Stimulated activated CD8-positive, alpha-beta memory T cell treated with anti-CD3 and anti-CD28 coated beads, Interleukin-7, amount 100 ng/mL, for 24 hours (primary cell): ENCODE measurements at places on chromosomes 6 and 20.

- no peak for DNase-seq
Measured at GRCh38 chr20:61765081-61765870, 300.4 kb downstream of the TAF4 start.

GRCh38 chr6:33915134-33915533 lies 111.3 kb upstream of the MLN start:
- no peak for DNase-seq

DNA sequence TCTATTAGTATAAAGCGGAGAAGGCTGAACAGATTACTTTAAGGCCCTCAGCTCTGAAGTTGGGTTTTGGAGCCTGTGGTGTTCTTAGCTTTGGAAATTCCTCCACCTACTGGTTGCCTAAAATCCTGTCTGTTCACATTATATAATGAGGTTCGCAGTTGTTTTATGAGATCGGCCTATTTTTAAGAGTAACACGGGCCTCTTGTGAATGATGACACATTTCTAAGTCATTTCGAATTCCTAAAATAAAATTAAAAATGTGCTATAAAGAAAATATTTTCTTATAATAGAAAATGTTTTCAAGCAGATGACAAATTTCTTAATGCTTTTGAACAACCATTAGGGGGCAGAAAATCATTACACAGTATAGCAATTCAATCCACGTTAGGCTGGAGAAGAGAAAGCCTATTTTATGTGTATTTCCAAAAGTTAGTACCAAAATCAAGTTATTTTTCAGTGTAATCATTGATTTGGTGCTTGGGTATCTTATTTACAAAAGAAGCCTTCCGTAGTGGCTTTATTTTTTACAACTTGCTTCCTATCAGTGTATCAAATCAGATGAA lies 15.8 kb upstream of the FAM8A1 start:
- no peak for DNase-seq

DNA sequence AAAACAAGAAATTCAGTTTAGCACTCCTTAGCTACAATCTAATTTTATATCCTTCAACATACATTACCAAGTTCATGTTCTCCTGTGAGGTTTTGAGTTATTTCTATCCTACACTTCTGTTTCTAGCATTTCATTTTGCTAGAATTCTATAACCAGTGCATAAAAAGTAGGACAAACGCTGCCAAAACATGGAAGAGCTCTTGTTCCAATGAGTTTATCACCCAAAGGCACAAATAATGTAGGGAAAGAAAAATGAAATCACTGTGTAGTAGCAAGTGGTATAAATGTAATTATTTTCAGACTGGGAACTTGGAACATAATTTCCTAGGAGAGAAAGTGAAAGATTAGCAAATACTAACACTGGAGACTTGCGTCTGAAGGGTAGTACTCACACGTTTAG lies 413.3 kb upstream of the NRSN1 start:
- DNase-seq = no peak

DNA sequence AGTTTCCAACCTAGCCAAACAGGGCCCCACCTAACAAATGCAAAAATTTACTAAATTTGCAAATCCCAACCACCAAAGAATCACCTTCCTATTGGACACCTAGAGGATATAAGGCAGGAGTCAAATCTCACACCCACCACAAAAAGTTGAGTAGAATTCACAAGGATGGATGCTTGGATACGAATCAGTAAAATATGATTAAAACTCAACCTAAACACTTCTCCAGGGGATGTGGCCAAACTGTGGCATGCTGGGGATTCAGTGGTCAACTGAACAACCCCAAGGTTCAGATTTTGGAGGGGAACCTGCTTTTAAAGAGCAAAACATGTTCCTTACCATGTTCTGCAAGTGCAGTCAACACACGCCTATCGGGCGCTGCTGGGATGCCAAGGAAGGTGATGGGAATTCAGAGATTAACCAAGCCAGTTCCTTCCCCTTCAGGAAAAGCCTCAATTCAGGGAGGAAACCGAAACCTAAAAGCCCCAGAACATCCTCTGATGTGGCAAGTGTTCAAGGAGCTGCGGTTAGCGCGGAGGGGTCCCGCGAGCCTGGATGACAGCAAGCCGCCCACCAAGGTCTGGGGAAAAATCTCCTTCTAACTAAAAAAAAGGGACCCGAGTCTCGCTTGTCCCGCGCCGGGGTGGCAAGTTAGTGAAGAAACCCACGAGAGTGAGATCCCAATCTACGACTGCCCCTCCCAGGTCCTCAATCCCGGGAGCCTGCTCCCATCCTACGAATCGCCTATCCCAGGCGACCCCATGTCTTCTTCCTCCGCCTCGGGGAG lies 902 bp downstream of the SAMHD1 start:
- no peak for DNase-seq

- DNase-seq = no peak
Measured at GRCh38 chr6:157800420-157801237, 22.4 kb upstream of the SNX9 start.

DNA sequence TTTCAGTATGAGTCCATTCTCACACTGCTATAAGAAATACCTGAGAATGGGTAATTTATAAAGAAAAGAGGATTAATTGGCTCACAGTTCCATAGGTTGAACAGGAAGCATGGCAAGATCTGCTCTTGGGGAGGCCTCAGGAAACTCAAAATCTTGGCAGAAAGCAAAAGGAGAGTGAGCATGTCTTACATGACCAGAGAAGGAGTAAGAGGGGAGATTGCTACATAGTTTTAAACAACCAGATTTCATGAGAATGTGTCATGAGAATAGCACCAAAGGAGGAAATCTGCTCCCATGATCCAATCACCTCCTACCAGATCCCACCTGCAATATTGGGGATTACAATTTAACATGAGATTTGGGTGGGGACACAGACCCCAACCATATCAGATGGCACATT lies 672.4 kb downstream of the HTR1B start:
- no peak for DNase-seq

DNA sequence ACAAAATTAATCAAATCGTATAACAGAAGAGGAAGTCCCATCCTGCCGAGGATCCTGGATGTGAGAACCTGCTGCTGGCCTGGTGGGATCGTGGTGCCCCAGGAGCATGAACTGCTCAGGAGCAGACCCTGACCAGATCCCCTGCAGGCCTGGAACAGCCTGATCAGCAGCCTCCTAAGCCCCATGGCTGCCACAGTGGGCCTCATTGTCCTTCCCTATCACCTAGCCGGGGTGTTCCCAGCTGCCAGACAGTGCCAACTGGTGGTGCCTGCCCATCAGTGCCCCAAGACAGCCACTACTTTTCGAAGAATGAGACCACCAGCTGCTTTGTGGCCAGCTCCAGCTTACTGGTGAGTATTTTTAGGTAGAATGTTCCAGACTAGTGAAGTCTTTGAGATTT lies 19.6 kb upstream of the MAS1L start:
- no peak for DNase-seq

- DNase-seq = no peak
Measured at GRCh38 chr6:73696966-73697655, 1.1 kb downstream of the CD109 start.

DNA sequence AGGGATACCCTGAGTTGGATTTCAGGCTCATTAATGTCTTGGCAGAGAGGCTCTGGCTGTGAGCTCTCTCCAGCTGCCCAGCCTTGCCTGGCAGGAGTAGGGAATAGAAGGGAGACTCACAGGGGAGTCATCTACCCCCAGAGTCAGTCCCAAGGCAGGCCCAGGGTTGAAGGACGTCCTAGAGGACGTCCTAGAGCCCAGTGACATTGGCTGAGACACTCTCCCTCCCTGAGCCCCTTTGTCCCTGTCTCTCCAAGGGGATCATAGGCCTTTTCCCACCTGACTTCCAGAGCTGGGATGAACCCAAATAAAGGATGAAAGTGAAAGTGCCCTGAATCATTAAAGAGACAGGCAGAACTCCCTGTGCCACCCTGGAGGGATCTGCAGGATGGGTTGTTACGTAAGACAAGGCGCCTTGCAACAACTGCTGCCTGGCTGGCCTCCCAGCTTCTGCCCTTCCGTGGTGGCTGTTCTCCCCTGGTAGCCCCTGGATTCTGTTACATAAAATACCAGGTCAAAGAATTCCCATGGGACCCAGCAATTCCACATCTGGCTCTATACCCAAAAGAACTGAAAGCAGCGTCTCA lies 53.6 kb upstream of the SIRPA start:
- no peak for DNase-seq

DNA sequence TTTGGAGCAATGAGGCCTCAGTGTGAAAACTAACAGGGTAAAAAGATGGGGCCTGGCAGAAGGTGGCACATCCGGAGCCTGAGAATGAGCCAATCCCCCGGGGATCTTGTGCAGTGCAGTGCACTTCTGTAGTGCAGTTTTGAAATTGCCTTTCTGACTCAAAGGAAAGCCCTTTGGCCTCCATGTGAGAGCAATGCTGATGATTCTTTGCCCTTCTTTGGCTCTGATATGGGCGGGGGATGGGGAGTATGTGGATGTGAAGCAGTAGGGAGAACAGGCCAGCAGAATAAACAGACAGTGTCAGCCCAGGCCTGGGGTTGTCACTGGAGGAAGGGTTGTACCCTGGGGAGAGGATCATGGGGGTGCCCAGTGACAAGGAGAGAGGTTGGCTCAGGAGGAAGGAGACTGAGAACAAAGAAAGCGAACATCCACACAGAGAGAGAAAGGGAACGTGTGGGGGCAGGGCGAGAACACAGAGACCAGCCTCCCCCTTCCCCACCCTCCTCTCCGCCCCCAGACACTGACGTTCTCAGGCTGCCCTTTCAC lies 351.2 kb downstream of the CDC5L start:
- DNase-seq = no peak

- no peak for DNase-seq
Measured at GRCh38 chr20:11205769-11206362, 532.1 kb upstream of the JAG1 start.

DNA sequence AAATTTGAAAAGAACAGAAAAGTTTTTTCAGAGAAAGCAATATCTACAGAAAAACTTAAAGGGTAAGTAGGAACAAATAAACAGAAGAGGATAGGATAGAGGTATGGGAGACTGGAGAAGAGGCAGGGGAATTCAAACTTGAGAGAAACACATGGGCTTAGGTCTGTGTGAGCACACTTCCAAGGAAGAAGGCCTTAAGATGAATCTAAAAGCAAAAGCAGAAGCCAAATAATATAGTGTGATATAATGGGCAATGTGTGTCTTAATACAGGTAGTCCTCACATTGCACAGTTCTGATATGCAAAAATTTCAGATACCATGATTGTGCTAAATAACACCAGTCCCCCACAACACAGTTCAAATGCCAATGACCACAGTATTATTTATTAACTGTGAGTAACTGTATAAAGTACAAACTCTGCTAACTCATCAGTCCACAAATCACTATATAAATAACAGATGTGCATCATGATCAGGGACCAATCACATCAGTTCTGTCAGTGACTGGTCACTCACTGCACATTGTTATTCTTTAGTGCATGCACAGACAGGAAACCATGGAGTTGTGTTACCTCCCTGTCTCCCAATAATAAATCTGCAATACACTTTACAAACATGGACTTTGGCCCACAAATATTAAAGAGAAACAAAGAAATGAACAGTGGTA lies 18.6 kb downstream of the SNX14 start:
- DNase-seq = no peak

- no peak for DNase-seq
Measured at GRCh38 chr20:49272654-49273053, 5.2 kb downstream of the ZNFX1 start.

DNA sequence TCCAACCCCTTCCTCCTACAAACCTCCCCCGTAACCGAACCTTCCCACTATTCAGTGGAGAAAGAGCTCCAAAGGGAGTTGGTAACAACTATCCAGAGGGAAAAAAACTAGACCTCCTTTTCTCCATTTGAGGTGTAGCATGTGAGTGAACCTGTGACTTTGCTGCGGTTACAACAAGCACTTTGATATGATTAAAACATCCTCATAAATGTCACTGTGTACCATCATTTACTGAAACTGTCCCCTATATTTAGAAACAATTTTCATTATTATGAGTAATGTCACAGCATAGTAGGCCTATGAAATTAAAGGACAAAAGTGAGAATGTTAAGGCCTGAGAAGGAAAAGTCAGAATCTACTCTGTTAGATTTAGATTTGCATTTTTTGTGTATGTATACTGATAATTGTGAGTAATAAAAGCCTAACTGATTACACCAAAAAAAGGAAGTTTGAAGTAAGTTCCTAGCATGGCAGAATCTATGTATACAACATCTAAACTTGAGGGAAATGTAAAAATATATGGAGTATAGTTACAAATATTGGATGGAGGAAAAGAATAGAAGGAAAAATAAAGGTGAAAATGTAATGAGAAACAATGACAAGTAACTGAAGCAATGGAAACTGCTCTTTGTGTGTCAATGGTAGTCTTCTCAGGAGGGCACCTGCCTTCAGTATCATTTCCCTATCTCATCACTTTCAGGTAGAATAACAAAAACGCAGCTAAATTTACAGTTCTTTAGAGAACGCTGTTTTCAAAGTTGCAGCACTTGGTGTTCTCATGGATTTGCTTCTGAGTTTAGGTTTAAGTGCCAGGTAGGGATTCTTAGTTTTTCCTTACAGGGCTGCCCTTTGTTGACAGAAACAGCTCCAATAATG lies 145.9 kb downstream of the IMPG1 start:
- no peak for DNase-seq

GRCh38 chr6:117739869-117740268 lies 64.6 kb downstream of the NUS1 start:
- no peak for DNase-seq
